ENCODE measurements at places on chromosomes 2 and 18. TPM values are rescaled to one million over a fixed set of nuclear protein-coding genes. Genes with fewer than 3 reads are reported as not detected.

GRCh38 chr2:11069566-11070185, 85.6 kb upstream of the SLC66A3 start:
- H3K4me1 ChIP-seq, result peaks cover 7% of the 10 kb centered on the region
- H3K27me3 ChIP-seq, result peaks cover 15% of the 10 kb centered on the region
- H3K4me3 ChIP-seq, result no peak overlapping the region
- H3K36me3 ChIP-seq, result no peaks in the 10 kb centered on the region
- DNase-seq, result no peak

DNA sequence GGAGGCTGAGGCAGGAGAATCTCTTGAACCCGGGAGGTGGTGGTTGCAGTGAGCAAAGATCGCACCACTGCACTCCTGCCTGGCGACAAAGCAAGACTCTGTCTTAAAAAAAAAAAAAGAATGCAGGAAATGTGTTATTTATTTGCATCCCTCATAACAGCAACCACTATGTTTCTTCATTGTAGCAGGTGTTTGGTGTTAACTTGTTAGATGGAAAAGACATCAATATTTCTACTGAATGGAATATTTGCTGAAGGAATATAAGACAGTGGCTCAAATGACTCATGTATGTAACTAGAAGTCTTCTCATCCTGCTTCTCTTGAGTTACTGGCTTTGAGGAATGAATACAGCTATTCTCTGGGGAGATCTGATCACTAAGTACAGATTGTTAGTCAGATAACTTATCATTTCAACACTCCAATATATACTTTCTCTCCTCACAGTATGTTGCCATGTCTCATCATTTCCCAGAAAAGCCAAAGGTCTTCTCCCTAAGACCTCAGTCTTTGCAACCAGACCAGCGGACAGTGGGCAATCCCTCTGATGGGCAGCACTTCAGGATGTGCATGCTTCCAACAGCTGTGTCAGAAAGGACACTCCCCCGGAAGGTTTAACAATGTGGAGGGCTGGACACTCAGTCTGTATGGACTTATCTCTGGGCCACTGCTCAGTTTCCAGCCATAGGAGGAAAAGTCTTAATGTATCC, 104.4 kb upstream of the STK17B start:
- H3K4me3 ChIP-seq, result no peak overlapping the region
- peak overlapping the region; percentile 42 for H3K27ac ChIP-seq
- peaks cover 4% of the 10 kb centered on the region for H3K36me3 ChIP-seq
- peaks cover 56% of the 10 kb centered on the region for H3K4me1 ChIP-seq

GRCh38 chr2:126244937-126245336, 411.0 kb upstream of the GYPC start:
- no peaks in the 10 kb centered on the region for H3K4me1 ChIP-seq
- no peak overlapping the region for H3K27ac ChIP-seq
- H3K27me3 ChIP-seq, result peaks cover 25% of the 10 kb centered on the region

DNA sequence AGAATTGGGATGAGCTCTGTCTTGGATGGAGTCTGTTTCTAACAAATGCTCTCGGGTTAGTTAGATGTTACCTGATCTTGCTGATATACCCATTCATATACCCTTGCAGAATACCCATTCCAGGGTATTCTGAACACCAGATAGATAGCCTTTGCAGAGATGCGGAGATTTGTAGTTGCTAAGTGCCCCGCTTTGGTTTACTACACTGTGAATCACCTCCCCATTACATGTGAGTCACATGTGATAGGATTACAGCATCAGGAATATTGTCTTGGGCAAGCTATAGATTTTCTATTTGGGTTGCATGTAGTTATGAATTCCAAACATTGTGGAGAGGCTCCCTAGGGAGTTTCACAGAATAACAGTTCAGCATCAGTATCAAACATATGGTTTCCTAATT, 3.8 kb downstream of the VSNL1 start:
- peaks cover 73% of the 10 kb centered on the region for H3K27me3 ChIP-seq
- H3K4me1 ChIP-seq, result peaks cover 21% of the 10 kb centered on the region

GRCh38 chr2:196293751-196294515, 122.6 kb upstream of the STK17B start:
- H3K4me3 ChIP-seq, result no peak overlapping the region
- peak overlapping the region; percentile 50 for H3K27ac ChIP-seq
- peaks cover 27% of the 10 kb centered on the region for H3K4me1 ChIP-seq
- no peak for DNase-seq
- H3K36me3 ChIP-seq, result peaks cover 10% of the 10 kb centered on the region

GRCh38 chr2:177543007-177543760, 150.6 kb downstream of the AGPS start:
- H3K27me3 ChIP-seq, result no peaks in the 10 kb centered on the region
- H3K4me1 ChIP-seq, result peaks cover 28% of the 10 kb centered on the region
- no peak overlapping the region for H3K4me3 ChIP-seq
- peak overlapping the region; percentile 66 for H3K27ac ChIP-seq
- H3K36me3 ChIP-seq, result peaks cover 8% of the 10 kb centered on the region
- no peak for DNase-seq

GRCh38 chr2:4673025-4673489, 969.7 kb downstream of the DCDC2C start:
- H3K36me3 ChIP-seq, result no peaks in the 10 kb centered on the region
- H3K27me3 ChIP-seq, result no peaks in the 10 kb centered on the region
- H3K4me1 ChIP-seq, result peaks cover 52% of the 10 kb centered on the region

DNA sequence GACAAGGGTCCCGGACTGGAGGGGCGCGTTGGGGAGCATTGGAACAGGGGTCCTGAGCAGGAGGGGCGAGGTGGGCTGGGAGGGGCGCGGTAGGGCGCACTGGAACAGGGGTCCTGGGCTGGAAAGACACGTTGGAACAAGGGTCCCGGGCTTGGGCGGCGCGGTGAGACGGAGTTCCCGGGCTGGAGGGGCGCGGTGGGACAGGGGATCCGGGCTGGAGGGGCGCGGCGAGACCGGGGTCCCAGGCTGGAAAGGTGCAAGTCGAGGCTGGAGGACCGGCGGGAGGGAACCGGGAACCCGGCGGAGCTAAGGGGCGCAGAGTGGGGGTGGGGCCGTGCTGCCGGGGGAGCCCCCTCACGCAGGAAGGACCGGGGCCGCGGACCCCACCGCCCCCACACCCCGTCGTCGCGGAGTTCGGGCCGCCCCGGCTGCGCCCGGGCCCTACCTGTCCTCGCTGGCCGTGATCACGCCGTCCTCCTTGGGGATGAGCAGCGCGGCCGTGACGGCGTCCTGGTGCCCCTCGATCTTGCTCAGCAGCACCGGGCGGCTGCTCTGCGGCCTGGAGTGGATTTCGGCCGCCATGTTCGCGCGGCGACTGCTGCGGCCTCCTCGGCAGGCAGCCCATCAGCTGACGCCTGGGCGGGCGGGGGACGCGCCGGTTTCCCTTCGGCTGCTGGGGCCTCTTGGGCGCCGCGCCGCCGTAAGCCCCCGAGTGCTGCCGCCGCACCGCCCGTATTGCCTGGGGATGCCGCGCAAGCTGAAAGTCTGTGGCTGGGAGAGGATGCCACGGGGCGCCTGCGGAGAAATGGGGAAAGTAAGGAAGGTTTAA, at the start of gene WDFY1:
Gene WDFY1, minus strand, starts transcription at position 633 of the 829 bp plus-strand sequence. Its CDS starts 51 bp downstream, at position 582.
- peak within 1 kb of the TSS; percentile 95 for H3K4me3 ChIP-seq
- H3K27me3 ChIP-seq, result no peaks in the 10 kb centered on the region
- H3K4me1 ChIP-seq, result peaks cover 28% of the 10 kb centered on the region
- peak within 1 kb of the TSS; percentile 98 for H3K27ac ChIP-seq
- peaks cover 2% of the 10 kb centered on the region for H3K36me3 ChIP-seq

- H3K27me3 ChIP-seq, result no peaks in the 10 kb centered on the region
- H3K4me1 ChIP-seq, result peaks cover 4% of the 10 kb centered on the region
- DNase-seq, result no peak
- no peak overlapping the region for H3K27ac ChIP-seq
- peaks cover under 1% of the 10 kb centered on the region for H3K36me3 ChIP-seq
- H3K4me3 ChIP-seq, result no peak overlapping the region
These were observed 108.8 kb upstream of the UBE2E3 start for GRCh38 chr2:180871649-180872048.

GRCh38 chr2:109247812-109248211, 118.8 kb downstream of the SH3RF3 start:
- no peaks in the 10 kb centered on the region for H3K27me3 ChIP-seq
- H3K4me1 ChIP-seq, result peaks cover 77% of the 10 kb centered on the region
- H3K27ac ChIP-seq, result peak overlapping the region; percentile 36
- no peaks in the 10 kb centered on the region for H3K36me3 ChIP-seq

DNA sequence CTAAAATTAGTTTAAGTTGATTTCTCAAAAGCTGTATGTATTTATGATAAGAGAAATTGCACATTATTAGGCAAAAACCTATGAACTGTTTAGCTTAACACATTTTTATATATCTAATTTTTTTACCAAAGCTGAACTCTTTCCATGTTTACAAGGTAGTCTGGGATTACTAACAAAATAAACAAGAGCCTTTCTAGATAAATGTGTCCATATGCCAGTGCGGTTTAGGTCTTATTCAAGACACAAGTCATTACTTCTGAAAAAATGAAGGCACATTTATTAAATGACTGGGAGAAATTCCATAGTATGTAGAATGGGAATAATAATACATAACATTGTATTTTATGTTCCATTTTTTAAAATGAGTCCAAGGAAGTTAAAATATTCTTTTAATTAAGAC, 82.0 kb downstream of the DPP4 start:
- peaks cover 9% of the 10 kb centered on the region for H3K27me3 ChIP-seq
- no peak for DNase-seq
- H3K4me1 ChIP-seq, result peaks cover 21% of the 10 kb centered on the region
- no peak overlapping the region for H3K4me3 ChIP-seq

DNA sequence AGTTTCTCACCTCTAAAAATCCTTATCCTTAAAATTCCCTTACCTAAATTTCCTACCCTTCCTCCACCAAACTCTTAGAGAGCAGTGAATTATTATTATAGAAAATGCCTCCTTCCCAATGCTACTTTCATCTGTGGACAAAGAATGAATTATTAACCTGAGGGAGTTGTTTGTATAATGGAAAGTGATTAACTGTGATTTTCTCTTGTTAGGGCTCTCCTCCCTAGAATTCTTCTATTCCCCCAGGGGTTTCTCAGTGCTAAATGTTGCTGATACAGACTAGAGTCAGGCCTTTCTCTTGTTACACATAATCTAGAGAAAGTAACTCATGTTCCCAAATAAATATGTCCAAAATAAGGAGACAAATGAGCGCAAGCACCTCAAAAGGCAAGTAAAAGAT, 23.3 kb downstream of the EPB41L5 start:
- no peak overlapping the region for H3K27ac ChIP-seq
- peaks cover 10% of the 10 kb centered on the region for H3K4me1 ChIP-seq
- no peak for DNase-seq
- no peaks in the 10 kb centered on the region for H3K27me3 ChIP-seq

DNA sequence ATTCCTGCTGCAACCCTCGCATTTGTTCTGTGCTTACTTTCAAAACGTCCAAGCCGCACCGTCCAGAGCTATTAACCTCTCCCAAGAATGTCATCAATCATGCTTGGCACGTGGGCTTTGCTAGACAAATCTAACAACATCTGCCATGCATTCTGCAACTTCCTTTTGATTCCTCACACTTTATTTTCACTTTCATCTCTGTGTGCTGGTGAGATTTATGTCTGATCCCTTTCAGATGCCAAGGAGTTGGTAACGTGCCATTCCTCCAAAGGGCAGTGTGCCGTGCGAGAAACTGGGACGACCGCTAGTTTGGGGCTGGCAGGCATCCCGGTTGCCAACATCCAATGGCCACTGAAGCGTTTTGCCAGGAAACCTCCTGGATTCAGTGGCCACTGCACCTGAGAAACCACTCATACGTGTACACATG, 230.0 kb upstream of the PARD3B start:
- peaks cover 3% of the 10 kb centered on the region for H3K4me1 ChIP-seq
- H3K27ac ChIP-seq, result no peak overlapping the region
- no peaks in the 10 kb centered on the region for H3K36me3 ChIP-seq
- no peak for DNase-seq
- no peaks in the 10 kb centered on the region for H3K27me3 ChIP-seq
- peak overlapping the region; percentile 7 for H3K4me3 ChIP-seq

GRCh38 chr2:37644191-37644590, 27.3 kb downstream of the CDC42EP3 start:
- no peak overlapping the region for H3K27ac ChIP-seq
- H3K36me3 ChIP-seq, result peaks cover 42% of the 10 kb centered on the region
- DNase-seq, result no peak
- H3K4me1 ChIP-seq, result peaks cover 64% of the 10 kb centered on the region

DNA sequence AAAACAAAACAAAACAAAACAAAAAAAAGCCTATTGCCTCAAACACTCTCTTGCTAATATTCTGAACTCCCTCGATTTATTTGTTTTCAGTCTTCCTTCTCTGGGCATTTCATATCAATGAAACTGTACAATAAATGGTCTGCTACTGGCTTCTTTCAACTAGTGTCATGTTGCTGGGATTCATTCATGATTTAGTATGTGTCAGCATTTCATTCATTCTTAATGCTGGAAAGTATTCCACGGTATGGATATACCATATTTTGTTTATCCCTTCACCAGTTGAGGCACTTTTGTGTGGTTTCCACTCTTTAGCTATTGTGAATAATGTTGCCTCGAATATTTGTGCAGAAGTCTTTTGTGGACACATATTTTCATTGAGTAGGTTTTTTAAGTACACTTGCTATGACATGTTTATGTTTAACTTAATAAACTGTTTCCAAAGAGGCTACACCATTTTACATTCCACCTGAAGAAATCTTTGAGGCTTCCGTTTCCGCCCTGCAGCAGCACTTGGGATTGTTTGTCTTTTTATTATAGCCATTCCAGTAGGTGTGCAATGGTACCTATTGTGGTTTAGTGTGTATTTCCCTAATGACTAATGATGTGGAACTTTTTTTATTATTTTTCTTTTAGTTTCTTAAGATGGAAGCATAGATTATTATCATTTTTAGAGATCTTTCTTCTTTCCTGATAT, 543.6 kb upstream of the SOX11 start:
- no peak overlapping the region for H3K27ac ChIP-seq
- peaks cover 5% of the 10 kb centered on the region for H3K36me3 ChIP-seq
- H3K4me1 ChIP-seq, result no peaks in the 10 kb centered on the region

DNA sequence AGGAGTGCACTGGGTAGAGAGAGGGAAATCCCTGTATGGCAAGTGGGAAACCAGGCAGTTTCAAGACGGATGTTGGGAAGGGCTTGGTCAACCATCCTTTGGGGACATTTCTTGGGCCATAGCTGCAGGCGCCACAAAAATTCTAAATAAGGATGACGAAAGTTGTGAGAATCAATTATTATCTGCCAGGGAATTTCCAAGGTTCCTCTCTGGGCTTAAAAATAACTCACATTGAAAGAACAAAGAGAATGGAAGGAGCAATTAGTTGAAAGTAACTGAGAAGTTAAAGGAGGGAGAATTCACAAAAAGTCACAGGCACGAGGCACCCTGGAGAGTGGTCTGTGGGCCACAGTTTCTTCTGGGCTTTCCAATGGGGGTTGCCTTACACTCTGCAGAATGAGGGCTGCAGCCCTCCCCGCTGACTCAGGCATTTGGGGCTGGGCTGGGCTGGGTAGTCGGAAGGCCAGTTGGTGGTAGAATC, 195.7 kb downstream of the SMAD7 start:
- no peak overlapping the region for H3K4me3 ChIP-seq
- no peak overlapping the region for H3K27ac ChIP-seq
- peaks cover 18% of the 10 kb centered on the region for H3K36me3 ChIP-seq
- DNase-seq, result no peak

- H3K36me3 ChIP-seq, result no peaks in the 10 kb centered on the region
- H3K27me3 ChIP-seq, result no peaks in the 10 kb centered on the region
- DNase-seq, result no peak
- H3K27ac ChIP-seq, result peak overlapping the region; percentile 6
- peaks cover 19% of the 10 kb centered on the region for H3K4me1 ChIP-seq
- H3K4me3 ChIP-seq, result no peak overlapping the region
These were observed 39.6 kb upstream of the SCN1A start for GRCh38 chr2:166167449-166167848.

TPO gene
- not detected for total RNA-seq

ST8SIA3 gene
- not detected for total RNA-seq

KCNJ3 gene
- total RNA-seq, result 0.51 TPM

VIT gene
- total RNA-seq, result 0.15 TPM

GKN1 gene
- total RNA-seq, result 0.37 TPM

TMEM150A gene
- 17.1 TPM for total RNA-seq

All from chondrocyte (in vitro differentiated cells).